ENCODE measurements at places on chromosomes 4 and X. TPM values are rescaled to one million over a fixed set of nuclear protein-coding genes. Genes with fewer than 3 reads are reported as not detected.

CLCN5 gene
- 1.3 TPM for polyA plus RNA-seq

NAA10 gene
- 46.7 TPM for polyA plus RNA-seq

TMEM271 gene
- polyA plus RNA-seq: not detected

ZIC3 gene
- not detected for polyA plus RNA-seq

GRK4 gene
- polyA plus RNA-seq: 0.94 TPM

NUDT10 gene
- not detected for polyA plus RNA-seq

ESX1 gene
- not detected for polyA plus RNA-seq

SATL1 gene
- not detected for polyA plus RNA-seq

SSX2B gene
- polyA plus RNA-seq: not detected

PPP2R2C gene
- polyA plus RNA-seq: not detected

GPR34 gene
- 20.3 TPM for polyA plus RNA-seq

CT47A1 gene
- polyA plus RNA-seq: not detected

HPGDS gene
- 0.30 TPM for polyA plus RNA-seq

ABLIM2 gene
- 0.38 TPM for polyA plus RNA-seq

TCEAL5 gene
- polyA plus RNA-seq: not detected

COPS4 gene
- 16.0 TPM for polyA plus RNA-seq

ELK1 gene
- 11.9 TPM for polyA plus RNA-seq

HERC5 gene
- polyA plus RNA-seq: 10.4 TPM

SGMS2 gene
- 15.6 TPM for polyA plus RNA-seq

RBMXL3 gene
- not detected for polyA plus RNA-seq

PGAM4 gene
- polyA plus RNA-seq: not detected

NFKB1 gene
- 34.4 TPM for polyA plus RNA-seq

PFKFB1 gene
- 0.21 TPM for polyA plus RNA-seq

ADH1B gene
- polyA plus RNA-seq: not detected

IGBP1 gene
- 56.8 TPM for polyA plus RNA-seq

EDA gene
- 0.31 TPM for polyA plus RNA-seq

SPATA4 gene
- not detected for polyA plus RNA-seq

IBSP gene
- not detected for polyA plus RNA-seq

FAT1 gene
- polyA plus RNA-seq: not detected

MID1IP1 gene
- polyA plus RNA-seq: 48.4 TPM
